CD4-positive, alpha-beta T cell (primary cell): ENCODE measurements at places on chromosomes 16 and 17.

- no peak for DNase-seq
Observed at GRCh38 chr17:77867308-77867781, 91.2 kb upstream of the TNRC6C start.

GRCh38 chr17:28325211-28325610, 6.2 kb downstream of the TMEM97 start:
- no peak for DNase-seq

GRCh38 chr17:12928736-12929135, 89.1 kb downstream of the ELAC2 start:
- no peak for DNase-seq

DNA sequence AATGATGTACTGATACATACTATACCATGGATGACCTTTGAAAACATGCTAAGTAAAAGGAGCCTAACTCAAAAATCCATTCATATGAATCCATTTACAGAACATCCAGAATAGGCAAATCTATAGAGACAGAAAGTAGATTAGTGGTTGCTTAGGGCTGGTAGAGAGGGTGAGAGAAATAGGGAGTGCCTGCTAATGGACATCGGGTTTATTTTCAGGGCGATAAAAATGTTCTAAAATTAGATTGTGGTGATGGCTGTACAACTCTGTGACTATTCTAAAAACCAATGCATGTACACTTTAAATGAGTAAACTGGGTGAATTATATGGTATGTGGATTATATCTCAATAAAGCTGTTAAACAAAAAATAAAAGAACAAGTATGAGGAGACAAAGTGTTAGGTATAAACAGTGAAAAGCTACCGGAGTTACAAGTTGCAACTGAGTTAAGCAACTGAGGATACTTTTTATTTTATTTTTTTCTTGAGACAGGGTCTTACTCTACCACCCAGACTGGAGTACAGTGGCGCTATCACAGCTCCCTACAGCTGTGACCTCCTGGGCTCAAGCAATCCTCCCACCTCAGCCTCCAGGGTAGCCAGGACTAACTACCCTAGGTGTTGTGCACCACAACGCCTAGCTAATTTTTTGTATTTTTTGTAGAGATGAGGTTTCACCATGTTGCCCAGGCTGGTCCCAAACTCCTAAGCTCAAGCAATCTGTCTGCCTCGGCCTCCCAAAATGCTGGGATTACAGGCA, 75.5 kb upstream of the CORO6 start:
- no peak for DNase-seq
